A172 (cell line): ENCODE measurements at places on chromosomes 5 and 9. TPM values are rescaled to one million over a fixed set of nuclear protein-coding genes. Genes with fewer than 3 reads are reported as not detected.
A peak's percentile ranks its signal among the peaks of the same experiment; 100 is the strongest.

- DNase-seq = no peak
Observed at GRCh38 chr9:3698076-3698475, 172.3 kb upstream of the RFX3 start.

- no peak for DNase-seq
Observed at GRCh38 chr9:26086396-26086795, 408.2 kb upstream of the TUSC1 start.

GRCh38 chr5:64147849-64148441 lies 17.7 kb upstream of the RNF180 start:
- peak; percentile 17 for DNase-seq

Gene NKD2
- total RNA-seq = 4.3 TPM in 1 of 2 replicates, not detected in the other

GRCh38 chr9:121863955-121864354 lies 212.5 kb downstream of the DAB2IP start:
- DNase-seq = no peak

GRCh38 chr9:134698587-134699342 lies 57.2 kb downstream of the COL5A1 start:
- peak; percentile 45 for DNase-seq

- no peak for DNase-seq
Observed at GRCh38 chr5:14672082-14672481, 7.6 kb downstream of the OTULIN start.
